ENCODE measurements at places on chromosomes 1 and 21.

DNA sequence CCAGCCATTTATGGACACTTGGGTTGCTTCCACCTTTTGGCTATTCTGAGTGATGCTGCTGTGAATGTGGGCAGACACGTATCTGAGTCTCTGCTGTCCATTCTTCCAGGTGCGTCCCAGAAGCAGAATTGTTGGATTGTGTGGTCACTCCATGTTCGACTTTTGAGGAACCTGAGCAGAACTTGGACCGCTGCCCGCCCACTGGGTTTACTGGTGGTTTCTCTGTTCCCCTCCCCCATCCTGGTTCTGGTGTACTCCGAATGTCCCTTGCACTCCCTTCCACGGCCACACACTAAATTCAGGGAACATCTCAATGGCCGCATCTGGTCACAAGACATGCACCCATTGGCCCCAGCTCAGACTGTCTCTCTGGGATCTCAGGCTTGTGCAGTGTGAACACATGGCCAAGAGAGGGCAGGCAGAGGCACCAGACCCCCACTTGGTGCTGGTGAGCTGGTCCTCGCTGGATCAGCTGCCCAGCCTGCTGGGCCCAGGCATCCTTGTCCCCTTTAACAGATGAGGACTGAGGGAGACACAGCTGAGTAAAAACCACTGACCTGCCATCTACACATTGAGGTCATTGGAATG lies 565.1 kb downstream of the NPHP4 start:
- no peak for DNase-seq

DNA sequence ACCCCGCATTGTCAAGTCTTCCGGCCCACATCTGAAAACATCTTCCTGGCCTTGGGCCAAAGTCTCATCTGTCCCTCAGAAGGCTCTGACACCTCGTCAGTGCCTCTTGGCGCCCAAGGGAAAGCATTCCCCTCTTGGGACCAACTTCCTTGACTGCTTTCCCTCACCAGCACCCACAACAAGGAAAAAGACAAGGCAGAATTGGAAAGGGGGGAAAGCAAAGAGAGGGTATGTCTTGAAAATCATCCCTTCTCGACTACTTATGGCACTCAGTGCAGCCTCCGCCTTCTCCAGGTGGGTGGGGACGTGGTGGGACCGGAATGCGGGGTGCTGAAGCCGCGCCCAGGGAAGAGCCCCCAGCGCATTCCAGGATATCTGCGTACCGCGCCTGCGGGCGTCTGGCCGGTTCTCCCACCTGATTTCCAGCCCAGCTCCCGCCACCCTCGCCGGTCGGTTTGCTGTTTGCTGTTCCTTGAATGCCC lies 554 bp upstream of the SLC39A1 start:
- no peak for DNase-seq

- peak; percentile 22 for DNase-seq
These were observed 4.9 kb downstream of the PBX1 start for GRCh38 chr1:164563721-164564360.

- no peak for DNase-seq
These were observed 94.3 kb downstream of the KCNJ6 start for GRCh38 chr21:37821786-37822450.

- peak; percentile 65 for DNase-seq
These were observed at the start of gene ELAPOR1 for GRCh38 chr1:109113590-109114341. ELAPOR1 (plus strand) TSS chr1:109114115; CDS start chr1:109114184, 69 bp downstream.

DNA sequence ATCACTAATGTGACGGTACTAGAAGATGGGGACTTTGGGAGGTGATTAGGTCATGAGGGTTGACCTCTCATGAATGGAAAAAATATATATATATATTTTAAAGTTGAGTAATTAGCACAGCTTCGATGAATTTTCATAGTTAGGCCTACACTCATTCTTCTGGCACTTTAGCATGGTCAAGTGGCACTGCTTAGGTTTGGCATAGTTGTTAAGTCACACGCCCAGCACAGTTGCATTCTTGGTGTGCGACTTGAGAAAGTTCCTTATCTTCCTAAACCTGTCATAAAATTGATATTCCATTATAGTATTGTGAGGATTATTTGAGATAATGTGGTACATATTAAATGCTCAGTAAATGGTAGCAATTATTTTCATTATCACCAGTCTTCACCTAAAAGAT lies 47.7 kb downstream of the MAN1A2 start:
- DNase-seq: no peak

GRCh38 chr1:163820766-163821165 lies 499.0 kb downstream of the NUF2 start:
- DNase-seq: no peak

- no peak for DNase-seq
These were observed 2.7 kb downstream of the MIER1 start for GRCh38 chr1:66927528-66927927.

DNA sequence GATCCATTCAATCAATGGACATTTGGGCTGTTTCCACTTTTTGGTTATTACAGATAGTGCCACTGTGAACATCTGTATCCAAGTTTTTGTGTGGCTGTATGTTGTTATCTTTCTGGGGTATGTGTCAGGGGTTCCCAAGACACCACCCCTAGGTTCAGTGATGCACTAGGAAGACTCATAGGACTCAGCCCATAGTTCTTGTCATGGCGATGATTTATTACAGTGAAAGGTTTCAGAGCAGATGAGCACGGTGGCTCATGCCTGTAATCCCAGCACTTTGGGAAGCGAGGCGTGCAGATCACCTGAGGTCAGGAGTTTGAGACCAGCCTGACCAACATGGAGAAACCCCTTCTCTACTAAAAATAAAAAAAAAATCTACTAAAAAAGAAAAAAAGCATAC lies 64.1 kb downstream of the MAN1C1 start:
- DNase-seq: no peak

- no peak for DNase-seq
These were observed 19.8 kb downstream of the CTNNBIP1 start for GRCh38 chr1:9890224-9890731.

DNA sequence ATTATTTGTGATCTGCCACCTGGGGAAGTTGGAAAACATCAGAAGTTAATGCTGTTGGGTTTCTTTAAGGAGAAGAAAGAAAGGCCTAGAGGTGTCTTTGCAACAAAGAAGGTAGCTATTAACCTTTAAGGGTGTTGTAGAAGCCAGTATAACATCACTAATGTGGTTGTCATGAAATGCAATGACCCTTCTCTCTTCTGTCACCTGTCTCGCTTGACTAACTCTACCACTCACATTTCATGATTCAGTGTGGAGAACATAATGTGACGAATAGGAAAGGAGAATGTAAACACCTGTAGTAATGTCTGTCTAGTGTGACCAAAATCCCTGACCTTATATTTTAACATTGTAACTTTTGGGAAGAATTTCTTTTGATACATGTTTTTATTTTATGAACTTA lies 211.7 kb upstream of the UBE2U start:
- DNase-seq: no peak

DNA sequence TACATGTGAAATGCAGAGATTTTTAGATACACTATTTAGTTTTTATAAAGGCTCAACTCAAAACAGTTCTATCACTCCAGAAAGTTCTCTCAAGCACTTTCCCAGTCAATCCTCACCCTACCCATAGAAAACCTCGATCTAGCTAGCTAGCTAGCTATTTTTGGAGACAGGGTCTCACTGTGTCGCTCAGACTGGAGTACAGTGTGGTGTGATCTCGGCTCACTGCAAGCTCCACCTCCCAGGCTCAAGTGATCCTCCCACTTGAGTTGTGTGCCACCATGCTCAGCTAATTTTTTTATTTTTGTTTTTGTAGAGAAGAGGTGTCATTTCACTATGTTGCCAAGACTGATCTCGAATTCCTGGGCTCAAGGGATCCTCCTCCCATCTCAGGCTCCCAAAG lies 236.9 kb downstream of the RERE start:
- DNase-seq: no peak

- no peak for DNase-seq
These were observed 7.8 kb upstream of the PHLDA3 start for GRCh38 chr1:201476670-201477344.

GRCh38 chr21:23445307-23445706 lies 2162.0 kb downstream of the MRPL39 start:
- no peak for DNase-seq

DNA sequence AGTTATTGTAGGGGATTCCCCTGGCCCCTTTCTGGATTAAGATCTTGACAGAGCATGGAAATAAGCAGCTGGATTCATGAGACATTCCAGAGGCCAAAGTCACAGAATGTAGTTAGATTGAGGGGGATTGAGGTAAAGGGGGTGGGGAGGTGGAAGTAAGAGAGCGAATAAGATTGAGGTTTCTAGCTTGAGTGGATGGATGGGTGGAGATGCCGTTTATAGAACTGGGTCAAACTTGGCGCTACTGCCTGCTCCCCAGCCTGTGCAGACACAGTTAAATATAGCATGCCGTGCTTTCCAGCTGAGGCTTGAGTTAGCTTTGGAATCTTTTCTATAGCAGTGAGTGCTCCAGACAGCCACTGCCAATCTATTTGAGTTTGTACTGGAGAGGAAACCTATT lies 85.7 kb downstream of the DYRK1A start:
- DNase-seq: no peak

- no peak for DNase-seq
These were observed 10.9 kb upstream of the VAMP3 start for GRCh38 chr1:7760245-7760644.

GRCh38 chr1:201391651-201392511 lies 7.2 kb downstream of the LAD1 start:
- no peak for DNase-seq

DNA sequence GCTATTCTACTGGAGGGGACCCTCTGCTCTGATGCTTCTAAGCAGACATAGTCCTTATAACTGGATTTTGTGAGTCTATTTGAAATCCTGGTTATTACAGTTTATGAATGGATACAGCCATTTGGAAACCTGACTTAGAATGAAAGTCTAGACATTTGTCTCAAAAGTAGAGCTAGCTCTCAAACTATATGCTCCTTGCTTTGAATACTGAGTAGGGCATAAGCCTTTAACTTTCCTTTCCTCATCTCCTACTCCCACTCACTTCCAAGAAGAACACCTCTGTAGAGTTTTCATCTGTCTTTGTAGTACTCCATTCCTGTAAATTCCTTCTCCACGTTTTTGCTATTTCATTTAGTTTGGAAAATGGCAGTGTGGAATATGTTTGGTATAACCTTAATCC lies 9.0 kb upstream of the ARID1A start:
- no peak for DNase-seq

- DNase-seq: no peak
These were observed 12.8 kb downstream of the LGALS8 start for GRCh38 chr1:236536540-236536939.

- DNase-seq: no peak
These were observed 35.7 kb downstream of the TTC39A start for GRCh38 chr1:51294566-51295184.

GRCh38 chr1:93629101-93630059 lies 52.3 kb downstream of the BCAR3 start:
- peak; percentile 36 for DNase-seq

GRCh38 chr1:43147625-43148327 lies 24.3 kb downstream of the EBNA1BP2 start:
- DNase-seq: peak; percentile 85

DNA sequence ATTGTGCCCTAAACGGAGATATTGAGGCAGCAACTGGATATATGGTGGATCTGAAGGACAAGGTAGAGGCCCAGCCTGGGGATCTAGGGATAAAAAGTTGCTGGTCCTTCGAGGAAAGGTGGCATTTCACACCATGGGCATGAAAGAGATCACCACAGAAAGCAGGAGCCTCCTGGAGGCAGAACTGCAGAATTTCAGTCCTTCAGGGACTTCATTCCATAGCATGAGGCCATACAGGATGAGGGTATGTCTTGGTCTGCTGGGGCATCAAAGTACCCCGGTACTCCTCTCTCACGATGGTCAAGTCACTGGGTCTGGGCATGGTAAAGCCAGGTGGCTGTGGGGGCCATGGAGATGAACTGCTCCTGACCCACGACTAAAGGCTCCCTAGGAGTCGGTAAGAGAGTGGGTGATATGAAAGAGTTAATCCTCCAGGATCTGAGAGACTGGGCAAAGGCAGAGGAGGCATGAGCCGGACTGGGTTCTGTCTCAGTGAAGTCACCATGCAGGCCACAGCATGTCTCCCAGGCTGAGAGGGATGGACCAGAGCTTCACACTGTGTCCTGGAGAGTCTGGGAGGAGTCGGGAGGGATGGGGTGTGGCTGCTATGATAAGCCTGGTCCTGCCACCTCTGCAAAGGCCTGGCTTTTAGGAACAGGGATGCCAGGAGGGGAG lies 5.8 kb upstream of the SPRR5 start:
- no peak for DNase-seq

GRCh38 chr1:213737398-213738035 lies 250.3 kb upstream of the PROX1 start:
- no peak for DNase-seq

DNA sequence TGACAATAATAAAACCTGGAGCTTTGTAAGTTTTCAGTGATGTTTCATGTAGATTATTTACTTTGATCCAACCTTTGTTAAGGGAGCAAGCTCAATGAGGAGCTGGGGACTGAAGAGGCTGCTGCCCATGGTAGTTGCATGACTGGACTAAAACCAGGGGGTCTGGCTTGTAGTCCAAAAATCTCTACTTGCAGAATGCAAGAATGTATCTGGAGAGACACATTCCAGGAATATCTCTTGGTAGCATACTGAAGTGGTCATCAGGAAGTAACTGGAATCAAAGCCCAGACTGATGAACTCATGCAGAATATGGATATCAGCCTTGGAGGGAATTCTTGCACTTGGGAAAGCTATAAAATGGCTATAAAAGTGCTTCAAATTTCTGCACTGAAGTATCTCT lies 5.8 kb upstream of the KIAA0040 start:
- DNase-seq: no peak

DNA sequence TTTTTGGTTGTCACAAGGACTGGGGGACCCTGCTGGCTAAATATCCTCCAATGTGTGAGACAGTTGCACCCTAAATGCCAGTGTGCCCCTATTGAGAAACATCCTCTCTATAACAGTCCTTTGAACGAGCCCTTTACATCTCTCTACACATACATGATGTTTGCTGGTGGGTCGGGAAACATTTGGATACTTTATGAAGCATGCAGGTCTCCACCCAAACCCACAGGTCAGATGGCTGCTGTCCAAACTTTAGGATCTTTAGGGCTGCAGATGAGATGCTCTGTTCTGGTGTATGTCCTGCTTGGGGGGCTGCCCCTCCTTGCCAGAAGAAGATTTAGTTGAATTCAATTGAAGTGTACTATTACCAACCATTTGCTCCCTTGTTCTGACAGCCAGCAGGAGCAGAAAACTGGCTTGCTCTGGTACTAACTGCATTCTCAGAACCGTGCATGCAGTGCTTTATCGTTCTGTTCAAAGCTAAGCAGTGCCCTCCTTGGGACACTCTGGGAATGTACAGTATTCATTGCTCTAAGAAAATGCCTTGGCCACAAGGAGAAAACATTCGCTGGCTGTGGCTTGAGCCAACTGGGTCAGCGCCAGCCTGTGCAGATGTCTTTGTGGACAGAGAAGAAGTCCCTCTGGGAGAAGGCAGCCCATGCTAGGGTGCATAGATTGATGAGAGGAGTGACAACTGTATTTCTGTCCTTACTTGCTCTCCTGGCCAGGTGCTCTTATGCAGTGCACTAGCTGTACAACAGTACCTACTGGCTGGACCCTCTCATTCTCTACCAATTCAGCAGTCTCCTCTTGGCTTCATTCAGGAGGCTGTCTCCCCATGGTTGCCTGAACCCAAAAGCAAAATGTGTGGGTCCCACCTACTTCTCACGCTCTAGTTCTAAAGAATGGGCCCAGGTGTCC lies 61.4 kb upstream of the DIRAS3 start:
- peak; percentile 49 for DNase-seq
